Esophagus muscularis mucosa (tissue), 4 donors: ENCODE measurements at places on chromosomes 16 and 17.
A peak's percentile ranks its signal among the peaks of the same experiment; 100 is the strongest.

DNA sequence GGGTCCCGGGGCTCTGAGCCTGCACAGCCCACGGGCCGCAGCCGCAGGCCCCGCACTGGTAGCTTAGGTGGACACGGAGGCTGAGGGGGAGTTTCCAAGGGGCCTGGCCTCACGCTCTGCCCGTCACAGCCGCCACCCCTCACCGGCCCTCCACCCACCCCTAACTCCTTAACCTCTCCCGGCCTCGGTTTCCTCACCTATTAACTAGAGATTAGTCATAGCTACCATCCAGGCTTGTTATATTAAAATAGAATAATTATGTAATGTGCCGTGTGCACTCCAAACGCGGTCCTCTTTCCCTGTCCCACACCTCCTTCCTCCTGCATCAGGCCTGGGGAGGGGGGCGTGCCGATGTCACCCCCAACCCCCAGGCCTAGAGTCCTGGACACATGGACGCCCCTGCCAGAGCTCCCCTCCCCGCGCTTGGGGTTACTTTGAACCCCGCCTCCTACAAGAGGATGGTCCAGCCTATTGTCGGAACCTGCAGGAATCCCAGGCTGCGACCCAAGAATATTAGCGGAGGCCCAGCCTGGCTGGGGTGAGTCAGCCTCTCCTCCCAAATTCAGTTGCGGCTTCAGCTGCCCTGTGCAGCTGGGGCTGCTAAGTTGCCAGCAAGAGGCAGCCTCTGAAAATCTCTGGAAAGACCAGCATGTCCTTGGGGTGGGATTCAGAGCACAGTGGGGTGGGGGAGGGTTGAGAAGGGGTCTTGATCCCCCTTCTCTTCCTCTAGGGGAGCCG lies 17.3 kb downstream of the SOCS3 start:
- H3K27me3 ChIP-seq = no peaks in the 10 kb centered on the region
- H3K4me3 ChIP-seq = peak overlapping the region; percentile 62
- no peaks in the 10 kb centered on the region for H3K36me3 ChIP-seq

GRCh38 chr17:72406498-72406897 lies 285.7 kb downstream of the SOX9 start:
- no peak overlapping the region for H3K27ac ChIP-seq
- H3K4me1 ChIP-seq = peaks cover 16% of the 10 kb centered on the region
- no peaks in the 10 kb centered on the region for H3K27me3 ChIP-seq
- no peaks in the 10 kb centered on the region for H3K36me3 ChIP-seq

GRCh38 chr17:5508810-5509209 lies 22.4 kb downstream of the MIS12 start:
- H3K27me3 ChIP-seq = no peaks in the 10 kb centered on the region
- no peaks in the 10 kb centered on the region for H3K4me1 ChIP-seq
- DNase-seq = no peak
- H3K36me3 ChIP-seq = peaks cover 14% of the 10 kb centered on the region

DNA sequence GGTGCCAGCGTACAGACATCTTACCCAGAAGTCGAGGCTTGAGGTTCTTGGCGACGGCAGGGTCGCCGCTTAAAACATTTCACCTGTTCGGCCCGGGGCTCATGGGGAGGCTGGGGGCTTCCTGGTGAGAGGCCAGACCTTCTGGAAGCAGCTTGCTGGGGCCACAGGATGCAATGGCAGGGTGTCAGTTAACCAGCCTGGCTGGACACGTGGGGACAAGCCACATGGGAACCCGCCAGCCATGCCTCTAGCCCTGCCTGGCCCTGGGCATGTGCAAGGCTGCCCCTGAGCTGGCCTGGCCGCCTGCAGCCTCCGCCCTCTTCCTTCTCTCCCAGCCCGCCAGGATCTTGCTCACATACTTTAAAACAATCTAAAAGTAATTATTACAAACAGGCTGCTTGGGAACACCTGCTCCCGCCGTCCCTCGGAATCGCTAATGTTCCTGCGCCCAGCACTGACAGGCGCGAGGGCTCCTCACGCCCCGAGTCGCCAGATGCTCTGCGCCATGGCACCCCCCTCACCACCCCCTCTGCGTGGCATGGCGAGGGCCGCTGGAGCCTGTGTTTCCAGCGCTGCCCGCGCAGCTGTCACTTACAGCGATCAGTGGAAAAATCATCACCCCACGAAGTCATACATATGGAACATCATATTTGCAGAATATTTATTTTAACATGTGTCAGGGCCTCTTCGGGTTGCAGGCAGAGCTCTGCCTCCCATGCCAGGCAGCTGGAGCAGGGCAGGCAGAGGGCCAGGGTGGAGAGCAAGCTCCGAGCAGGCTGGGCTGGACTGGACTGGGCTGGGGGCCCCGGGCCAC lies 188.7 kb upstream of the GSE1 start:
- H3K4me3 ChIP-seq = no peak overlapping the region
- no peak for DNase-seq
- H3K27ac ChIP-seq = no peak overlapping the region

DNA sequence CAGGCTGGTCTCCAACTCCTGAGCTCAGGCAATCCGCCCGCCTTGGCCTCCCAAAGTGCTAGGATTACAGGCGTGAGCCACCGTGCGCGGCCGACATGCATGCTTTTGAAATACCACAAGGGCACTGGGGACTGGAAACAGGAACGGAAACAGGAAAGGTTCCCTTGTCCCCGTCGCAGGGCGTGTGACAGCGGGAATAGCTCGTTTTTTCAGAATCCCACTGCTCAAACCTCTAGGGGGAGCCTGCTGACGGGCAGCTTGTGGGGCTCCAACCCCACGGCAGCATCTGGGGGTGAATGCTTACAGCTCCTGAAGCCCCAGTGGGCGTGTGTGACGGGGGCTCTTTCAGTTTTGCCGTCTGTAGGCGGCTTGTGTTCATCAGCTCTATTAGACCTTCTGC lies 18.8 kb upstream of the ASGR2 start:
- no peaks in the 10 kb centered on the region for H3K36me3 ChIP-seq
- peaks cover 2% of the 10 kb centered on the region for H3K4me1 ChIP-seq
- no peak for DNase-seq
- no peaks in the 10 kb centered on the region for H3K27me3 ChIP-seq
- H3K27ac ChIP-seq = no peak overlapping the region

GRCh38 chr16:61432421-61432820 lies 603.8 kb downstream of the CDH8 start:
- H3K4me3 ChIP-seq = no peak overlapping the region
- H3K4me1 ChIP-seq = no peaks in the 10 kb centered on the region
- no peak overlapping the region for H3K27ac ChIP-seq
- no peaks in the 10 kb centered on the region for H3K36me3 ChIP-seq

- no peak overlapping the region for H3K27ac ChIP-seq
- DNase-seq = no peak
- peaks cover 53% of the 10 kb centered on the region for H3K36me3 ChIP-seq
- peaks cover 37% of the 10 kb centered on the region for H3K4me1 ChIP-seq
- no peak overlapping the region for H3K4me3 ChIP-seq
Observed at GRCh38 chr17:78121801-78122215, 6.7 kb downstream of the TMC6 start.

DNA sequence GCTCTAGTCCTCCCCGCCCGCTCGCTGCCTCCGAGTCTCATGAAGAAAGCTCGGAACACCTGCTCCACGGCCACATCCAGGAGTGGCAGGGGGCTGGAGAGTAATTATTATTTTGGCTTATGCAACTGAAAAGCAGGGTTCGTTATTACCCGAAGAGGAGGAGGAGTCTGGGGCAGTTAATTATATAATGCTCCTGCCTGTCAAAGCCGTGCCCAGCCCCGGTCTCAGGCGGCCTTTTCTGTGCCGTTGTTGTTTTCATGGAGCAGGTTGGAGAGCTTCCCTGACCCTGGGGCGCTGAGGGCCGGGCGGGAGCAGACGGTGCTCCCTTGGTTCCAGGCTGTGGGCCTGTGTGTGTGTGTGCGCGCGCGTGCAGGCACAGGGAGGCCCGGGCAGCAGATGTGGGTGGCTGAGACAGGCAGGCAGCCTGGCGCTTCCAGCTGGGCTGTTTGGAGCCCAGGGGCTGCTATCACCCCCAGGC lies 2.4 kb downstream of the JPH3 start:
- no peak overlapping the region for H3K4me3 ChIP-seq
- H3K4me1 ChIP-seq = peaks cover 25% of the 10 kb centered on the region

- no peak overlapping the region for H3K27ac ChIP-seq
- H3K27me3 ChIP-seq = no peaks in the 10 kb centered on the region
- DNase-seq = no peak
- H3K4me3 ChIP-seq = no peak overlapping the region
- no peaks in the 10 kb centered on the region for H3K4me1 ChIP-seq
Observed at GRCh38 chr16:70808371-70808770, 7.4 kb upstream of the VAC14 start.

- H3K36me3 ChIP-seq = no peaks in the 10 kb centered on the region
- H3K4me3 ChIP-seq = no peak overlapping the region
- H3K27me3 ChIP-seq = no peaks in the 10 kb centered on the region
- H3K27ac ChIP-seq = no peak overlapping the region
- H3K4me1 ChIP-seq = no peaks in the 10 kb centered on the region
Observed at GRCh38 chr17:78472035-78472905, 93.8 kb downstream of the PGS1 start.
